Prostate gland (tissue), 2 donors: ENCODE measurements at places on chromosomes 12 and 14. TPM values are rescaled to one million over a fixed set of nuclear protein-coding genes. Genes with fewer than 3 reads are reported as not detected.

PPP2R5E gene
- 30.0 TPM for total RNA-seq

LRCOL1 gene
- total RNA-seq, result 0.68 TPM

P3H3 gene
- total RNA-seq, result 25.7 TPM

- H3K36me3 ChIP-seq, result no peaks in the 10 kb centered on the region
- H3K4me1 ChIP-seq, result no peaks in the 10 kb centered on the region
- no peaks in the 10 kb centered on the region for H3K27me3 ChIP-seq
These were observed 425.8 kb upstream of the FOXG1 start for GRCh38 chr14:28340816-28341215.

- no peaks in the 10 kb centered on the region for H3K36me3 ChIP-seq
- H3K4me1 ChIP-seq, result no peaks in the 10 kb centered on the region
- DNase-seq, result no peak
- H3K27ac ChIP-seq, result no peak overlapping the region
These were observed 918 bp downstream of the RNASE1 start for GRCh38 chr14:20801726-20802125.

DNA sequence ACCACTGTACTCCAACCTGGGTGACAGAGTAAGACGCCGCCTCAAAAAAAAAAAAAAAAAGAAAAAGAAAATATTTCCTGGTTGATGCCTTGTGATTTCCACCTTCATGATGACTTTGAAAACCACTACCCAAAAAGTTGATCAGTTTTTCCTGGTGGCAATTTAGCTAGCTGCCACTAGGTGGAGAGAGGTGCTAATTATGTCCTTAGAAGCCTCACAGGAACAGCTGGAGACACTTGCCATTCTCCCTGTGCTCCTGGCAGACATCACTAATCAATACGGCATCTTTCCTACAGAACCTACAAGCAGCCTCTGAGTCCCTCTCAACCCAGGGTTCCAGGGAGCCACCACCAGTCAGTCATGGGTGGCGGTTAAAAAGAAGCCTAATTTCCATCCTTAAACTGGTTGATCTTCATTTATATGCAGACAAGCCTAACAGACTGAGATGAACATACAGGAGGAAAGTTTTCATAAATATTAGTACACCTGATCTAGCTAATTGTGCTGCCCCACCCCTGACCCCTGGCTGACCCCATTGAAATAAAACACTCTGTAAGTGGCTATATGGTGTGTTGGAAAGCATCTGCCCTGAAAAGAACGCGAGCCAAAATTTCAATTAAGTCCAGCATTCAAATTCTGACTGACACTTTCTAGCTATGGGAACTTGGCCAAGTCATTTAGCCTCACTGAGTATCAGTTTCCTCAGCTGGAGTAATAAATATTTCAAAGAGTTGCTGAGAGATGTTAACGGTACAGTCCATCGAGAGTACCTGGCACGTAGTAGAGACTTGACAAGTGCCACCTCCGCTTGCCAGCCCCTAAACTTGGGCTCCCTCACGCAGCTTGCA, 6.2 kb upstream of the OAS1 start:
- peak; percentile 30 for DNase-seq
- no peak overlapping the region for H3K27ac ChIP-seq
- H3K4me1 ChIP-seq, result no peaks in the 10 kb centered on the region
- H3K4me3 ChIP-seq, result no peak overlapping the region
- no peaks in the 10 kb centered on the region for H3K27me3 ChIP-seq

DNA sequence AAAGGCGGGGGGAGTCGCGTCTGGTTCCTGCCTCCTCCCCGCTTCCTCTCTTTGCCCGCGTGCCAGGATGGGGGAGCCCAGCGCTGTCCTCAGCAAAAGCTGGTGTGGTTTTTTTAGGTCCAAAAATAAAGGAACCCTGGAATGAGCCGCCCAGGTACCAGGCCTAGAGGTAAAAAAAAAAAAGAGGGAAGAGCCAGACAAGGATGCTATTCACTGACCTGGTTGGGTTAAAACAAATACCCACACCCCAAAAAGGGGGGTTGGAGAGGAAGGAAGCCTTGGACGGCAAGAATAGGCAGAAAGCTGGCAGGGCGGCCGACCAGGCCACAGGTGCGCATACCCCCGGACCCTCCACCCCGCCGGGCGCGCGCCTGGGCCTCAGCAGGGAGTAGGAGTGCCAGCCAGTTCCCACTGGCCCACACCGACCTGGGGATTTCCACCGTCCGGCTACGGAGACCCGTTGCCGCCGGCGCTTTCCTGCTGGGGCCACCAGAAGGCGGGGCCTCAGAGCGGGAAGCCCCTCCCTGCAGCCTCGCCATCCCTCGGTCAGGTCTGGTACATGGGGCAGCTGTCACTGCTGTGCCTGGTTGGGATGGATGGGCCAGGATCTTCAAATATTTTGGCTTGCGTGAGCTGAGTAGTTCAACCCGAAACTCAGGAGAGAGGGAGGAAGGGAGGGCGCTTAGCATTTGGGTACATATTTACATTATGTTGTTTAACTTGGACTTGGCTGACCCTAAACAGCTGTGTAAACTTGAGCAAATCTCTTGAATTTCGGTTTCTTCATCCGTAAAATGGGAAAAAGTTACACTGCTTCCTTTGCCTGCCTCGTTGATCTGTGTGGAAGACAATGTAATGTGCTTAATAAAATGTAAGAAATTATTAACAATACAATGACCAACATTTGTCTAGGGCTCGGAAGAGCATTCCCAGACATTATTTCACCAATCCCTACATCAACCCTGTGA, 5.4 kb upstream of the IRF2BPL start:
- peaks cover 38% of the 10 kb centered on the region for H3K4me1 ChIP-seq
- DNase-seq, result peak; percentile 82
- no peaks in the 10 kb centered on the region for H3K36me3 ChIP-seq
- H3K27ac ChIP-seq, result peak overlapping the region; percentile 97
- H3K4me3 ChIP-seq, result peak overlapping the region; percentile 37
- H3K27me3 ChIP-seq, result no peaks in the 10 kb centered on the region
